ENCODE measurements at places on chromosomes 1 and 21.

DNA sequence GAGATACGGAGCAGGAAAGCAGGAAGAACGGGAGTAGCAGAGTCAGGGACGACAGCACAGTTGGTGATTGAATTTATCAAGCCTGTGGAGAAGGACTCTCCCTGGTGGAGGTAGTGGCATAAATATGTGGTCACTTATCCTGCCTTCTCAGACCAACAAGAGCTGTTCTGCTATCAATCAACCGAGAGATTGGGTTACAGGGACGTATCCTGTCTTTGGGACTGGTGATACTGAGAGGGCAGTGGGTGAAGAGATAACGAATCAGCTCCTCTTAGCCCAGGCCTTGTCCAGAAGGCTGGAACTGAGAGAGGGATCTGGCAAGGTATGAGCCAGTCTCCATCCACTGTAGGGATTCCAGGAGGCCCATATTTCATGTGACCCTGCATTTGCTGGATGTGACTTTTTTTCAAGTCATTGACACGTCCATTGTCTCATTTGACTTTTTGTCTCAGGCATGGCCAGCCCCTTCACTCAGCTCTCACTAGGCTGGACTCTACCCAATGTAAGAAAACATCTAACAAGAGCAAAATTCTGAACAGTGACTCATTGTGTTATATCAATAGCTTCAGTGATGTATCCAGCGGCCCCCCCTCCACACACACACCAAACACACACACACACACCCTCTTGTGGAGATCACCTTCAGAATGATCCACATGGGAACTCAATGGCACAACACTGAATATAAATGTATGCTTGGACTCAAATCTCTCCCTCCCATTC is 11.3 kb downstream of the C1orf116 start:
- DNase-seq, result no peak

GRCh38 chr1:228163007-228163753 is 2.4 kb upstream of the IBA57 start:
- no peak for DNase-seq

- no peak for DNase-seq
Observed at GRCh38 chr1:159187033-159187432, 15.6 kb downstream of the CADM3 start.

DNA sequence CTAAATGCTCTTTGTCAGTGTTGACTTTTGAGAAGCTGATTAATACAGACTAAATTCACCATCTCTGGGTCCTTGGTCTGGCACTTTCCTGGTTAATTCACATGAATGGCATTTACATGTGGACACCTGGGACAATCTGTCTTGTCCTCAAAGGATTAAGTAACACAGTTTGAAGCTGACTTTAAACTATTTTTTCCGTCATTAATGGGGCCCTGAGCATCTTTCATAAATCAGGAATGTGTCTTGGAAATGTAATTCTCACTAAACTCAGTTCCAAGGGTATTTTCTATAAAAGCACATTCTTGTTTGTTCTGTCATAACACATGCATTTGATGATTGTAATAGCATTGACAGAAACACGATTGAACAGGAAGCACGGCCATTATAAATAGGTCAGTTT is 26.7 kb upstream of the NBL1 start:
- DNase-seq, result no peak

- DNase-seq, result no peak
Observed at GRCh38 chr21:31874812-31875212, 2.0 kb downstream of the HUNK start.

DNA sequence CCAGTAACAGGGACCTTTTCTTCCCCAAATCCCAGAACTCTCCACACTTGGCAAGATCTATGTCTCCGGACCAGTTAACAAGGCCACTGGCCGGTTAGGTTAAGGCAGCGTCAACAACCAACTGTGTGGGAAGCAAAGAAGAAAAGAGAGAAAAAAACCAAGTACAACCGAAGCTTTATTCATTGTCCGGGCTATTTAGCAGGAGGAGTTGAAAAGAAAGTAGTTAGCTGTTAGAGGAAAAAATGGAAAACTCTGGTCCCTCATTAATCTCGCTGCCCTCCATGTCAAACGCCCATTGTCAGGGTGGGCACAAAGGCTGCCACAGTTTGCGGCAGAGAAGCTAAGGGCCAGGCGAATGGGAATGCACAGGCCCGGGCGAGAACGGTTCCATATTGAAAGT is 49.3 kb upstream of the GRIK3 start:
- no peak for DNase-seq

DNA sequence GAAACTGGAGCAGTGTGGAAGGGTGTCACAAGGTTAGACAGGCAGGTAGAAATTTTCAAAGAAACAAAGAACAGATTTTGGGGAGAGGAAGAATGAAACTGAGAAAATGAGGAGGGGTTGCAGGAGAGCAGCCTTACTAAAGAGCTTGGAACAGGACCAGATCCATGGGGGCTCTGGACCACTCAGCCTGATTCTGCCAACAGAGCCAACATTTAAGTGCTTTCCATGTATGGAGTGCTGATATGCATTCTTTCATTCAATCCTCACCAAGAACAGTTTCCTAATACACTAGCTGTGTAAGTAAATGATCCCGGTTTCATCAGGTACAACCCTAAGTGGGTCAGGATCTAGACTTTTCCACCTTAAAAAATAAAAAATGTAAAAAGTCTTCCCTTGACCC is 16.2 kb downstream of the LPGAT1 start:
- DNase-seq, result no peak

Data from aorta (tissue), 5 donors.